ENCODE measurements at places on chromosomes 6 and 20.
A peak's percentile ranks its signal among the peaks of the same experiment; 100 is the strongest.

GRCh38 chr20:56552911-56553629 lies 20.0 kb downstream of the FAM209B start:
- peak; percentile 15 for DNase-seq

- DNase-seq: no peak
Measured at GRCh38 chr6:88914180-88914579, 49.2 kb downstream of the RNGTT start.

DNA sequence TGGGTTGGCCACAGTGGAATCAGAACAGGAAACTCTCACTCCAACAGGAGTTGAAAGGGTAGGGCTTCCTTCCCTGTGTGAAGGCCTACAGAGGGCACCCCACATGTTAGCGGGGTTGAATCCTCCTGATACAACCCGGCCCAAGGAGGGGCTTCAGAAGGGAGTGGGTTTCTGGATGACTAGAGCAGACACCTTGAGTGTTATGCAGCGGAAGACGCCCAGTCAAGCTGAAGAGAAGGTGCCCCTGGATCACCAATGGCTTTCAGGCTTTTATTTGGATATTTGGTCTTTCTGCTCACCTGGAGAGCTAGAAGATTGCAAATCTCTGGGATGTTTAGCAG lies 132.8 kb downstream of the PRND start:
- no peak for DNase-seq

DNA sequence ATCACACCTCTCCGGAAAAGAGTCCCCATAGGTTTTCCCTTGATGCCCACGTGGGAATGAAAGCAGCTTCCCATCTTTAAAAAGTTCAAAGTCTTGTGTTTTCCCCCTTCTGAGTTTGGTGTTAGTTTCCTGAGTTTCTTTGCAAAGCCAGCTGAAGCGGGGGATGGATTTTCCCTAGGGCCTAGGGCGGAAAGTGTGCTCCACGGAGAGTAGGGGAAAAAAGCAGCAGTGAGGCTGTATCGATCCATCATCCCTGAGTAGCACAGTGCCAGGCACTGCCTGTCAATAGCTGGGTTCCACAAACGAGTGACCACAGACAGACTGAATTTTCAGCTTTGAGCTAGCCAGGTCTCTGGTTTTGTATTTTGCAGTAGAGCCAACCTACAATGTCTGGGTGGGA lies 1.3 kb downstream of the DAAM2 start:
- no peak for DNase-seq

- no peak for DNase-seq
Measured at GRCh38 chr6:163218361-163218894, 196.1 kb upstream of the QKI start.

GRCh38 chr6:94270091-94270948 lies 851.0 kb upstream of the EPHA7 start:
- no peak for DNase-seq

- DNase-seq: no peak
Measured at GRCh38 chr6:48135323-48136084, 24.5 kb upstream of the PTCHD4 start.

DNA sequence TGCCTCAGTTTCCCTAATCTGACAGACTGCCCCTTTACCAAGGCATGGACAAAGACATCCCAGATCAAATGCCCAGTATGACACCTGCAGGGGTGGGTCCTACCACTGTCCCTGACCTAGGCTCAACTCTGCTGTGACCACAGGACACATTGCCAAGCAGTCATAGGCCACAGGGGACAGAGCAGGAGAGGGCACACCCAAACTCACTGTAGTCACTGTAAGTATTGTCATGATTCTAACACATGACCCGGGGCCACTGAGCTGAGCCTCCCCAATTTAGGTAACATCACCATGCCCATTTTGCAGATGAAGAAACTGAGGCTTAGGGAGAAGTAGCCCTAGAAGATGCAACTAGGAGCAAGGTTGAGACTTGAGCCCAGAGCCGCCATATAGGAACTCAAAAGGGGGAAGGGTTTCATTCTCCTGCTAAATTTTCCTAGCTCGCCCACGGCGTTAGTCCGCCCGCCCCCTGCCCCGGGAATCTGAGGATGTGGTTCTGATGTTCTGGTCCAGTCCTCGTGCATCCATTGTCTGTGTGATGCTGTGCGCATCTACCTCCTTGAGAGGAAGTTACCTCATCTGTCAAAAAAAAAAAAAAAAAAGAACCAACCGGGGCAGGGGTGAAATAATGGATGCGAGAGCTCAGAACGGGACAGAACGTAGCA lies 44.8 kb downstream of the PMEPA1 start:
- DNase-seq: no peak

DNA sequence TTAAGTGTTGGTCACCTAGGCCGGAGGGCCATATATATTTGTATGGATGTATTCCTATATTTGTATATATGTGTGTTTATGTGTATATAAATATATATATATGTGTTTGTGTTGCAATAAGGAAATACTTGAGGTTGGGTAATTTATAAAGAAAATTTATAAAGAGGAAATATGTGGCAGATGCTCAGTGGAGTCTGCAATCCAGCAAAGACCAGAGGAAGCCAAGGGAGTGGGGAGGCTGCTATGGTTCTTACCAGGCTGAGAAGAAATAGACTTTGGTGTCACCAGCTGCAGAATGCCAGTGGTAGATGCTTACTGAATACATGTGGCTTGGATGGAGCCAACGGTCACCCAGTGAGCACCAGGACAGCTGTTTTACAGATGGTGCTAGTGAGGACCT lies 97.4 kb upstream of the ELOVL5 start:
- DNase-seq: no peak

- no peak for DNase-seq
Measured at GRCh38 chr20:846894-847278, 13.4 kb downstream of the FAM110A start.

GRCh38 chr20:24657196-24657595 lies 187.8 kb downstream of the SYNDIG1 start:
- DNase-seq: no peak

DNA sequence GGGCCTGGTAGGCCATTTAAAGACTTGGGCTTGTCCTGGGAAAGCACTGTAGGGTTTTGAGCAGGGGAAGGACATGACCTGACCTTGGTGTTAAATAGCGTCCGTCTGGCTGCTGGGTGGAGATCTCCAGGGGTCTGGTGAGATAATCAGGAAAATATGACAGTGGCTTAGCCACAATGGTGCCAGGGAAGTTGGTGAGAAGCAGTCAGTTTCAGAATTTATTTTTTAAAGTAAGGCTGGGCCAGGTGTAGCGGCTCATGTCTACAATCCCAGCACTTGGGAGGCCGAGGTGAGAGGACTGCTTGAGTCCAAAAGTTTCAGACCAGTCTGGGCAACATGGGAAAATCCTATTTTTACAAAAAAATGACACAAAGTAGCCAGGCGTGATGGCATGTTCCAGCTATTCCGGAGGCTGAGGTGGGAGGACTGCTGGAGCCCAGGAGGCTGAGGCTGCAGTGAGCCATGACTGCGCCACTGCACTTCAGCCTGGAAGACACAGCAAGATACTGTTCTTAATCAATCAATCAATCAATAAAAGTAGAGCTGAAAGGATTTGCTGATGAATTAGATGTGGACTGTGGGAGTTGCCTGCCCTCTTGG lies 41.4 kb downstream of the BCL2L1 start:
- no peak for DNase-seq

DNA sequence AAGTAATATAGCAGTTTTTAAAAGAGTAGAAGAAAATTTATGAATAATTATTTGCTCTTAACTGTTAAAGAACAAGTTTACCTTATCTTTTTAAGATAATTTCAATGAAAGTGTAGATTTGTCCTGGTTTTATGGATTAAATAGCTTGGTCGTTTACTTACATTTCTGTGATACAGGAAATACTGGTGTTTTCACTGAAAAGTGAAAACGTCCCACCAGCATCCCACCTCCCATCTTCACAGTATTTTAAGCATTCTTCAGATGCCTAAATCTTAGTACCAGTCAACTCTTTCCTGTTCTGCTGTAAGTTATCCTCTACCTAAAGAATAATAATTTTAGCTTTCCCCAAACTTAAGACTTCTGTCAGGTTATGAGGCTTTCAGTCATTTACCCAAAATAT lies 5.8 kb downstream of the TAB2 start:
- DNase-seq: no peak

GRCh38 chr20:19867940-19868371 lies 109.9 kb downstream of the RIN2 start:
- no peak for DNase-seq

GRCh38 chr6:23940466-23940865 lies 185.5 kb upstream of the NRSN1 start:
- DNase-seq: no peak

DNA sequence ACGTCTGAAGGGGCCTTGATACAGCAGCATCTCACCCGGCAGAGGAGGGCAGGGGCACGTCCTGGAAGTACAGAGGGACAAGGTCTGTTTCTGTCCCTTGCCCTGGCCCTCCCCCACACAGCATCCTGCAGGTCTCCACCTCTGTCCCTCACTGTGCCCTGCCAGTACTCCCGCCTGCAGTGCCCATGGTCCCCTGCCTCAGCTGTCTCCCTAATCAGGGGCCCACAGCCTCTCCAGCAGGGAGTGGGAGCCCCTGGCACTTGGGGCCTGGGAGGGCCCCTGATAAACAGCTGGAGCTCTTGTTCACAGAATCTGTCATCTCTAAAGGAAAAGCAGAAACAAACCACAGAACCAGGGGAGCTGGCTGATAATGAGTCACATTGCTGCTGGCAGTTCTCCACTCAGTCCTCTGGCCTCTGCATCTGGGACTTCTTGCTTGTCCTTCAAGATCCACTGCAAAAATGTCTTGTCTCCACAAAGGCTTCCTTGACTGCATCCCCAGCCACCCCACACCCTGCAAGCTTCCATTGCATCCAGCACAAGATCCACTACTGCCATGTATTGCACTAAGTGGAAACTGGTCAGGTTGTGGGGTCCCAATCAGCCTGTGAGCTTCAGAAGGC lies 33.2 kb upstream of the TAF8 start:
- peak; percentile 23 for DNase-seq

DNA sequence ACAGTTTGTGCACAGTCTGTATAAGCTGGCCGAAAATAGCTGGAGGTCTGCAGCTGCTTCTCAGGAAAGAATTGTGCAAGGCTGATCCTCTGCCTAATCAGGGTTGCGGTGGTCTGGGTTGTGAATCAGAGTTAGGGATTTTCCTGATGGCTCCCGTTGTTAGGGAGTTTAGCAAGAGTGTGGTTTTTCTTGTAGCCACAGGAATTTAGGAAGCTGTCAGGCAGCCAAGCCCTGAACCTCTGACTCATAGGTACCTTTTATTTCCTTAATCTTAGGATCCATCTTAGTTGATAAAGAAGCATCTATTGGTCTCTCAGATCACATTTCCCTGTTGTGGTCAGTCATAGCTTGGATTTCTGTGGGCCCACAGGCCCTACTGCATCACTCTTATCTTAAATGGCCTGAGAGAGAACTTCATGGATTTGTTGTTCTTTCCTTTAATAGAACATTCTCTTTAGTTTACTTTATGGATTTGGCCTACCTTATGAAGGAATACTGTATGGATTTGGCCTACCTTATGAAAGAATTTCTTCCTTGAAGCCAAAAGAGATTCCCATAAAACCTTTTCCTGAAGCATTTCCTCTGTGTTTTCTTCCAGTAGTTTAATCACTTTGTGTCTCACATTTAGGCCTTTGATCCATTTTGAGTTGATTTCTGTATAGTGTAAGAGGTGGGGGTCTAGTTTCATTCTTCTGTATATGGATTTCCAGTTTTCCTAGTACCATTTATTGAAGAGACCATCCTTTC lies 10.3 kb downstream of the KIF25 start:
- DNase-seq: peak; percentile 71

GRCh38 chr6:137926207-137926731 lies 59.2 kb downstream of the TNFAIP3 start:
- peak; percentile 70 for DNase-seq

DNA sequence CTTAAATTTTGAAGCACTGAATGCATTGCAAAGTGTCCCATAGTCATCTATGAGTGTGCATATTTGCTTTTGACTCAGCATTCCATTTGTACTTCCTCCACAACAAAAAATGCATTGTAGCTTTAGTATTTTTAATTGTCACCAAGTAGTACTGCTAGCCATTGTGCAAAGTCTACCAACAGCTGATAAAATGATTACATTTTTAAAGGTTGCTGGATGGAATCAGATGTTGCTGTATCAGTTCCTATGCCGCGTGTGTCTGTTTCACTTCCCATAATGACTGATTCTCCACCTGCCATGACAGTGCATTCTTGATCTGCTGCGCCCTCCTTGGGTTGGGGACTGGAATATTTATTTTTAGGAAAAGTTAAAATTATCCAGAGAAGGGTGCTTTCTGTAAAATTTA lies 41.2 kb downstream of the SLX4IP start:
- DNase-seq: no peak

- no peak for DNase-seq
Measured at GRCh38 chr6:44028789-44029310, 98.4 kb downstream of the MRPL14 start.

DNA sequence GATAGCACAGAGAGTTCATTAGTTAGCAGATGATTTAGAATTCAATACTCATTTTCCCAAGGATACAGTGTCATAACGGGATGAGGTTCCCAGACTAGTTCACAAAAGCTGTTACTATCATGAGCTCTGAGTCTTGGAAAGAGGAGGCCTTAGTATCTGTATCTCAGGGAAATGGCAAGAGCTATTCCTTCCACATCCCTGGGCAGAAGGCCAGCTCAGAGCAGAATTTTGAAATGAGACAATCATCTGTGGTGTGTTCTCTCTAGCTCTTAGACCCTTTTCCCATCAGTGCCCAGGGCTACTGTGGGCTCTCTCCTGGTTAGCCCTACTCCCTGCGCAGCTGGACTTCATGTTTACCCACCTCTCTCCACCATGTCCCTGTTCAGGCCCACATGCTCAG lies 64.5 kb downstream of the JAG1 start:
- no peak for DNase-seq

DNA sequence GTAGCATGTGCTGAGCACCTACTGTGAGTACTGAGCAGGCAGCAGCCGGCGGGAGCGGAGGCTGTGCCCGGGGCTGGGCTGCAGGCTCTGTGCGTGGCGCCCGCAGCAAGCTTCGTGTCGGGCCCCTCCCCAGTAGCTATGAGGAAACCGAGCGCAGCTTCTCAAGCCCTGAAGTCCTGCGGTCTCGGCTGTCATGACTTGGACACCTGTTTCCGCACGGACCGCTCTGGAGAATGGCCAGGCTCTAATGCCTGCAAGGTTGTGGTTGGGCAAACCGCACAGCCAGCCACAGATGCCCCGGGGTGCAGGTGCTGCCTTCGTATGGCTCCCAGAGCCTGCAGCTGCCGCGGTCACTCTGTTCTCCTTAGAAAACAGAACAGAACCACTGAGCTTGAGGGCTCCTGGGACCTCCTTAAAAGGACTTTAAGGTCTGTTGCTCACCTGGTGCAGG lies 33.7 kb downstream of the PYGB start:
- DNase-seq: no peak

- DNase-seq: no peak
Measured at GRCh38 chr6:112939563-112939962, 592.4 kb downstream of the RFPL4B start.

- DNase-seq: no peak
Measured at GRCh38 chr20:57034001-57034400, 232.4 kb downstream of the BMP7 start.

- DNase-seq: no peak
Measured at GRCh38 chr6:36933102-36933501, 21.4 kb upstream of the PI16 start.

All from ELF-1 (cell line).